Lung microvascular endothelial cell (primary cell): ENCODE measurements at places on chromosomes 16 and 17. TPM values are rescaled to one million over a fixed set of nuclear protein-coding genes. Genes with fewer than 3 reads are reported as not detected.
A peak's percentile ranks its signal among the peaks of the same experiment; 100 is the strongest.

GRCh38 chr17:50386510-50386909, 10.8 kb downstream of the LRRC59 start:
- DNase-seq = no peak

Gene BEAN1
- total RNA-seq = not detected in 2 replicates

DNA sequence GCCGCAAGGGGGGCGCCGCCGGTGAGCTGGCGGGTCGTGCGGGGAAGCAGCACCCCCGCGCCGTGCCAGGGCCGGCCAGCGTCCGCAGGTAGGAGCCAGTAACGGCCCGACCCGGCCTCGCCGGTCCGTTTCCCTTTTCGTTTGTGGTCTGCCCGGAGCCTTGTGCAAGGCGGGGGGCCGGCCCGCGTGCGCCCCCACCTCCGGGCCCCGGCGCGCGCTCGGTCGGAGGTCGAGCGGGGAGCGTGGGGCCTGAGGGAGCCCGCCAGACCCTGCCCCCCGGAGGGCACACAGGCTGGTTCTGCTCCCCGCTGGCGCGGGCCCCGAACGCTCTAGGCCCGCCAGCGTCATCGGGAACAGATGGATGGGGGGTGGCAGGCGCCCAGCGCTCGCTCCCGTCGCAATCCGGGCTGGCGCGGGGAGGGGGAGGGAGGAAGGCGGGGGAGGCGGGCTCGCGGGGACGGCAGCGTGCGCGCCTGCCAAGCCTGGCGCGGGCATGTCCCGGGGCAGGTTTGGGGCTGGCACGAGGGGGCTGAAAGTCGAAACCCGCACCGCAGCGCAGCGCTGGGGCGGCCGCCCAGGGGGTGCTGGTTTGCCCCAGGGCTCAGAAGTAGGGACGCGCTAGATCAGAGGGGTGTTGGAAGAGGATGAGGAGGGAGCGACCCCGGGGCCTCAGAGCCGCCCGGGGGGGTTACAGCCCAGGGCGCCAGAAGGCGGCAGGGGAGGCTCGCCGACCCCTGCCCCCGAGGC, 1.5 kb upstream of the GSE1 start:
- DNase-seq = peak; percentile 45

Gene PRAC1
- total RNA-seq = not detected in 2 replicates

GRCh38 chr17:47935961-47936360, 5.4 kb upstream of the PNPO start:
- peak; percentile 58 for DNase-seq

GRCh38 chr17:65290616-65291015, 153.4 kb downstream of the RGS9 start:
- peak; percentile 8 for DNase-seq

DNA sequence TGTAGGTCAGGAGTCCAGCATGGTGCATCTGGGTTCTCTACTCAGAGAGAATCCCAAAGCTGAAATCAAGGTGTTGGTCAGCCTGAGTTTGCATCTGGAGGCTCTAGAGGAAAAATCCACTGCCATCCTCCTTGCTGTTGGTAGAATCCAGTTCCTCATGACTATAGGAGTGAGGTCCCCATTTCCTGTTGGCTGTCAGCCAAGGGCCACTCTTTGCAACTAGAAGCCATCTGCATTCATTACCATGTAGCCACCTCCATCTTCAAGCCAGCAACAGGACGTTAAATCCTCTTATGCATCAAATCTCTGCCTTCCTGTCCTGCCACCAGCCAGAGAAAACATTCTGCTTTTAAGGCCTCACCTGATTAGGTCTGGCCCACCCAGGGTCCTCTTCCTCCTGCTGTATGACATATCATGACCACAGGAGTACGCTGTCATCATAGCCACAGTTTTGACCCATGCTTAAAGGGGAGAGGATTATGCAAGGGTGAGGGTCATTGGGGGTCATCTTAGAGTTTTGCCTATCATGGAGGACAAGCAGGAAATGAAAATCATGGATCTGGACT, 40.5 kb downstream of the DNAH9 start:
- DNase-seq = no peak

DNA sequence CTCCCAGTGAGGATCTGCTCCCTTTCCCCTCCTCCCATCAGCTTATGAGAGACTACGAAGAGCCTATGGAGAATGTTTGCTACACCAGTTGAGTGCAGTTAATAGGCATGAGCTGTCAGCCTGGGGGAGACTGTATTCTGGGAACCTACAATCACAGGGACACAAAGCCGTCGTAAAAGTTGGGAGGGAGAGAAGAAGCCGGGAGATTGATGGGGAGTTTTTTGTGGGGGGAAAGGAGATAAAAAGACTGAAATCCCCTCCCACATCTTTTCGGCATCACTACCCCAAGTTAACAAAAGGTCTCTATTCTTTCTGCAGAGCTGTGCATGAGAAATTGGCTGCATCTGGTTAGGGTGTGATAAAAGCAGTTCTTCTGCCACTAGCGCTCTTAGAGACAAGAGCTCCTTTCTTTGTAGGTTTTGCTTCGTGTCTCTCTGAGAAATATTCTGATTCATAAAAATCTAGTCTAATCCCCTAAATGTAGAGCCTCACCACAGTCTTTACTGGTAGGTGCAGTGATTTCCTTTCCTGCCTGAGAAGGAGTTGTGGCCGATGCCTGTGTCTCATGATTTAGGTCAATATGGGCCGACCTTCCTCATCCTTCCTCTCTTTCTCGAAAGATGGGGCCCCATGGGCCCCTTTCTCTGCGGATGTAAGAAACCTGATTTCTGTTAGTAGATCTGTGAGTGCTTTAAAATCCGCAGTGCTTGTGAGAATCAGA, 77.4 kb downstream of the BPTF start:
- DNase-seq = no peak

GRCh38 chr17:28622186-28622585, 8.2 kb upstream of the RSKR start:
- DNase-seq = no peak

DNA sequence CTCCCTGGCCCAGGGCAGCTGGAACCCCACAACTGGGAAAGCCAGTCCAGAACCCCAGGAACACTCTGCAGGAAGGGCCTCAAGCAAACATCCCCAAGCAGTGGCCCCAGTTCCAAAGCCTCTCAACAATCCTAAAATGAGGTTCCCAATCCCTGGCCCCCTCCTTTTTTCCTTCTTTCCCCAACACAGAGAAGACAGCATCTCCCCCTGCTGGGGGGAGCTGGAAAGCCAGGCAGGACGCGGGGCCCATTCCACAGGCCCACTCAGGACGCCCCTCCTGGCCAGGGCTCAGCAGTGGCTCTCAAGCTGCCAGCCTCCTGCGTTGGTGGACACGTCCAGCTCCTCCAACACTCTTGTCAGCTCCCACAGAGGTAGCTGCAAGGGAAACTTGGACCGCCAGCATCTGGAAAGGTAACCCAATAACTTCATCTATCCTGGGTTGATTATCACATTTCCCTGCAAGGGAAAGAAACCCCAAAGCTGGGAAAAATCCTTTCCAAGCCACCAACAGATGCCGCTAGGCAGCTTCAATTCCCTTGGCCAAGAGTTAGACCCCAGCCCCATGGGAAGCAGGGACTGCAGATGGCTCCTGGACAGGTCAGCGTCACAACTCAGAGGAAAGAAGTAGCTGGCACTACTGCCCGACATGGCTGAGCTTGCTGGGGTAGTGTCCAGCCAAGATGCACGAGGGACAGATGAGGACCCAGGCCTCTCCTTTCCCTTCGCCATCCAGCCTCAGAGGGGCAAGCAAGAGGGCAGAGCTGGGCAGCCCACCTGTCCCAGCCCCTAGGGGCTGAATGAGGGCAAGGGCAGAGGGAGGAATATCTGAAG, 7.6 kb downstream of the HDAC5 start:
- peak; percentile 67 for DNase-seq

GRCh38 chr16:10683170-10683569, 11.6 kb downstream of the TEKT5 start:
- DNase-seq = no peak

DNA sequence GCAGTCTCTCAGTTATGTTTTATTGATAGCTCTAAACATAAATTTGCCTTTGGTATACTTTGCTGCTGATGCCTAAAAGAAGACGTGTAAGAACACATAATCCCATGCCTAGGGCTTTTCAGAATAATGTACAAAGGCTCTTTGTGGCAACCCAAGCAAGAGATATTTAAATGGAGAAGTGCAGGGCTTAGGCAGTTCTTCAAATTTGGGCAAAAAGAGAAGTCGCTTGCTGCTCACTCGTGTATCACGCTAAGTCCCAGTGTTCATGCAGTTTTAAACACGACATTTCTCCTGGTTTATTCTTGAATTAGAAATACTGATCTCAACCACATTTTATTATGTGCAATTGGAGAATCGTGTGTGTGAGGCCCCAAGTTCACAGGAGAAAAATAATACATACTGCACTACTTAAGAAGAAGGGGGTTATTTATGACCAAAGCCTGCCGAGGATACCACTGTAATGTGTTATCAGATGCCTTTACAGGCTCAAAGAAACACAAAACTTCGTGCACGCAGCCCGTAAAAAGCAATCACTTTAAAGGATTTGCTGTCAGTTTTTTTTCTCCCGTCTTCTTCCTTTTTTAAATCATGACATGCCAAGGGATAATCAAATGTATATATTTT, 22.5 kb upstream of the IRX6 start:
- DNase-seq = no peak

Gene UTS2R
- not detected in 2 replicates for total RNA-seq

Gene CLDN6
- total RNA-seq = not detected in 2 replicates
